ENCODE measurements at places on chromosomes 1 and 21.

DNA sequence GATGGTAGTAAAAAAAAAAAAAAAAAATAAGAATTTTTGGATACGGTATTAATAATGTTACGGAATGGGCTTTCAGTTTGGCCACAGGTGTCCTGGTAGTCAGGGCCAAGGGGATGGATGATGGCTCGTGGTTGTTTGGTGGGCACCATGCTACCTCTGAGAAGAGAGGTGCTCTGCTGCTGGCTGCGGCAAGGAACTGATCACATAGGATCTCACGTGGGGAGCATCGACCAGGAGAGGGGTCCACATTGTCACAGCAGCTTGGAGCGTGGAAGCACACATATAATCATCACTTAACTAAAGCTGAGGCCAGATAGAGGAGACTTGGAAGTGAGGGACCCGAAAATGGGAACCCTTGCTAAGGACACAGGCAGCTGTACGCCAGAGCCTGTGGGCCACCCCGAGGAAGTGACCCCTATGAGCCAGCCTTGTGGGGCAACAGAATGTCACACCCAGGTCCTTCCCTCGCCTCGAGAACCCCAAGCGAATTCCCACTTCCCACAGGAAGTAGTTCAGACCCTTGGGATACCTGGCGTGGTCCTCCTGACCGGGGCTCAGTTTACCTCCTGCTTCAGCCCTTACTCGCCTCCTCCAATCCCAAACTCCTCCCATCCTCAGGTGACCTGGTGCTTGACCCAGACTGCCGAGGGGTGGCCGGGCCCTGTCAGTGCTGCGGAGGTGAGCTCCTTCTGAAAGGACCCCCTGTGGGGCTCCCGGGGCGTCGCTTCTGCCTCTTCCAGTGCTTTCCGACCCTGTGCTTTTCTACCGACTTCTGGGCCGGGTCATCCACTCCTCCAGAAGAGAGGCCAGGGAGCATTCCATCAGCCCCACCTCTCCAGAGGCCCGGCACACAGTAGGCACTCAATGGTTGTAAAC is 222.0 kb downstream of the CAMTA1 start:
- DNase-seq, result no peak

DNA sequence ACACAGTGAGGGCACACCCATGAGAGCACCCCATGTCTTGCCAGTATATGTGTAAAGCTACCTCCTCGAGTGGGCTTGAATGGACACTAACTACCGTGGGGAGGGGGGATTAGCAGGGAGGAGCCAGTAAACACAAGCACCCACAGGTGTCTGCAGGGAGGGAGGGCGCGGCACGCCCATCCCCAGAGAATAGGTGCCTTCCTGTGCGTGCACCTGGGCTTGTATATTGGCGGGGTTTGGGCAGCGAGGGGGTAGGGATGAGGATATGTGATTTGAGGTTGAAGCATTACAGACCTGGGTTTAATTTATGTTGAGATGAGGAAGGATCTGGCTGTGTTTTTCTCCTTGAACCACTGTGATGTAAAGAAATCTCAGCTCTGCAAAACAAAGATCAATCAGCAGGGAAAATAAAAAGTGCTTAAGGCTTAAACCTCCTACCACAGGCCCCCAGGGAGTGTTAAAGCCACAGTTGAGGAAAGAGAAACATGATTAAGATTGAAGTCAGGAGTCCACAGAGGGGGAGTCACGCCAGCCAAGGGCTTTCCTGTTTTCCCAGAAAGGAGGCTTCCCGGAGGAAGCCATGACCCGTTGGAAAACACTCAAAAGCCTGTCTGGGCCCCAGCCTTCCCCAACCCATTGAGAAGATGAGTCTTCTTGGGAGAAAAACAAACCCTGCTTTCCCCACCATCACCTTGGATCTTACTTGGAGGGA is 80.0 kb downstream of the CAMK2N1 start:
- DNase-seq, result peak; percentile 86

GRCh38 chr1:93471911-93472310 is 24.0 kb downstream of the FNBP1L start:
- DNase-seq, result peak; percentile 76

DNA sequence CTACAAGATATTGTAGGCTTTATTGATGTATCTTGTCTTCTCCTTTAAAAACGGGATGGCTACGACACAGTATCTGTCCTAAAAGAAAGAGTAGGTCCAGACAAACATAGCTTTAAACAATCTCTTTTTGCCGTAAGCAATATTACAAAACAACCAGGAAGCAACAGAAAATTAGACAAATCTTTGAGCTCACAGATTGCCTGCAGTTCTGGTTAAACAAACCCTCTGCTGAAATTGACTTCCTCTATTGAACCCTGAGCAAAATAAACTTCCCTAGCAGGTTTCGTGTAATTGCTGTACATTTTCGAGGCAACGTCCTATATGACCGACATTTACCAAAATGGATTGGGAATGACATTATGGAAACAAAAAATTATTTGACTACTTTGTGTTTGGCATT is 50.6 kb downstream of the CHML start:
- DNase-seq, result no peak

GRCh38 chr1:201050515-201051277 is 27.2 kb upstream of the KIF21B start:
- no peak for DNase-seq

All from LHCN-M2 (cell line).